ENCODE measurements at places on chromosomes 1 and 21.

GRCh38 chr1:216823731-216824130, 100.5 kb upstream of the ESRRG start:
- DNase-seq = no peak

DNA sequence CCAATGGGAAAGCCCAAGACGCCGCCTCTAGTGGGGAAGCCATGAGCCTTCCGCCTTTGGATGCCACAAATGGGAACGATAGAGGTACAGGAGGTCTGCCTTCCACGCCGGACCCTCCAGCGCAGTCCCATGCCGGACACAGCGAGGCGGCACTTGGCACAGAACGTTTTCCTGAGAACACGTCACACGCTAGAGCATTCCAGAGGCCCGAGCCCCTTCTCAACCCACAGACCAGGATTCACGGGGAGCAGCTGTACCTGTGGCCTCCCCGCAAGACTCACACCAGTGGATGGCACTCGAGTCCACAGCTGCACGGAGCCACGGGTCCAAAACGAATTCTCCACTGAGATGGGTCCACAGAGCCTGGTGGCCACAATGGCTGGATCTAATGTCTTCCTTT, 31.5 kb upstream of the RIPK4 start:
- DNase-seq = no peak

- no peak for DNase-seq
Observed at GRCh38 chr1:189431447-189431846, 1046.2 kb downstream of the BRINP3 start.

- no peak for DNase-seq
Observed at GRCh38 chr1:163084330-163084729, 15.2 kb downstream of the RGS4 start.

- DNase-seq = no peak
Observed at GRCh38 chr1:116259663-116260062, 113.4 kb upstream of the ATP1A1 start.

DNA sequence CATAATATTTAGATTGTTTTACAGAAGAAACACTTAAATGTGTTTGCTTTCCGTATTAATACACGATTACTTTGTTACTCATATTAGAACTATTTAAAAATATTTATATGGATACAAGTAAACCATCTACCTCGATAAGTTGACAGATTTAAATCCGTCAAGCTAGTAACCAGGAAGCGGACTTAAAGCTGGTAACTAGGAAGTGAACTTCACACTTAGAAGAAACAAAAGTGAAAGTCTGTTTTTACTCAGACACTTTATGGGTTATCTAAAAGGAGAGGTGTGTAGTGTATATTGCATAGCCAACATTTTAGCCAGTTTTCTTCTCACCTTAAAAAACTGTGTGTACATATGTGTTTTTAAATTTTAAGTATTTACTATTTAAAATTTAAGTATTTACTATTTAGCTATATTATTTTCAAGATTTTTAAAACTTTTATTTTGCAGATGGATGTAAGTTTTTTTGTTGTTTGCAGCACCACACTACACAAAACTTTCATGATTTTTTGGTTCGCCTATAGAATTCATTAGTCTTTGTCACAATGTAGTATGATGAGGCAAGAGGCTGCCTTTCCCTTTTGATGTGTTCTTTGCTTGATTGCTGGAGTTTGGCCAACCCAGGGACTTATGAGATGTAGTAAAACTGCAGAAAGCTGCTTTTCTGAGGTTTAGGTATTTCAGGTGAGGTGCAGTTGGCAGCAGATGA, 2.7 kb downstream of the USP25 start:
- DNase-seq = no peak

GRCh38 chr1:147919896-147920295, 8.3 kb upstream of the GPR89B start:
- DNase-seq = no peak

- no peak for DNase-seq
Observed at GRCh38 chr1:29758781-29759499, 522.6 kb downstream of the PTPRU start.

- DNase-seq = peak; percentile 52
Observed at GRCh38 chr1:9426291-9426711, 113.0 kb upstream of the SLC25A33 start.

GRCh38 chr1:22821027-22821426, 110.4 kb downstream of the EPHB2 start:
- DNase-seq = no peak

DNA sequence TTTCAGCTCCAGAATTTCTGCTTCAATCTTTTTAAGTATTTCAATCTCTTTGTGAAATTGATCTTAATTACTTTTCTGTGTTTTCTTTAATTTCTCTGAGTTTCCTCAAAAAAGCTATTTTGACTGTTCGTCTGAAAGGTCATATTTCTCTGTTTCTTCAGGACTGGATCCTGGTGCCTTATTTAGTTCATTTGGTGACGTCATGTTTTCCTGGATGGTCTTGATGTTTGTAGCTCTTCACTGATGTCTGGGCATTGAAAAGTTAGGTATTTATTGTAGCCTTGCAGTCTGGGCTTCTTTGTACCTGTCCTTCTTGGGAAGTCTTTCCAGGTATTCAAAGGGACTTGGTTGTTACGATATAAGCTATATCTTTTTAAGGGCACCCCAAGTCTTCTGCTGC, 998.7 kb downstream of the NCAM2 start:
- DNase-seq = no peak

DNA sequence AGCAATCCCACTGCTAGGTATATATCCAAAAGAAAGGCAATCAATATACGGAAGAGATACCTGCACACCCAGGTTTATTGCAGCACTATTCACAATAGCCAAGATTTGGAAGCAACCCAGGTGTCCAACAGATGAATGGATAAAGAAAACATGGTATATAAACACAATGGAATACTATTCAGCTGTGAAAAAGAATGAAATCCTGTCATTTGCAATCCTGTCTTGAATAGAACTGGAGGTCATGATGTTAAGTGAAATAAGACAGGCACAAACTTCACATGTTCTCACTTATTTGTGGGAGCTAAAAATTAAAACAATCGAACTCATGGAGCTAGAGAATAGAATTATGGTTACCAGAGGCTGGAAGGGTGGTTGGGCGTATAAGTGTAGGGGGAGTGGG, 101.0 kb downstream of the OSBPL9 start:
- DNase-seq = no peak

- no peak for DNase-seq
Observed at GRCh38 chr21:40200946-40201345, 333.7 kb downstream of the PCP4 start.

DNA sequence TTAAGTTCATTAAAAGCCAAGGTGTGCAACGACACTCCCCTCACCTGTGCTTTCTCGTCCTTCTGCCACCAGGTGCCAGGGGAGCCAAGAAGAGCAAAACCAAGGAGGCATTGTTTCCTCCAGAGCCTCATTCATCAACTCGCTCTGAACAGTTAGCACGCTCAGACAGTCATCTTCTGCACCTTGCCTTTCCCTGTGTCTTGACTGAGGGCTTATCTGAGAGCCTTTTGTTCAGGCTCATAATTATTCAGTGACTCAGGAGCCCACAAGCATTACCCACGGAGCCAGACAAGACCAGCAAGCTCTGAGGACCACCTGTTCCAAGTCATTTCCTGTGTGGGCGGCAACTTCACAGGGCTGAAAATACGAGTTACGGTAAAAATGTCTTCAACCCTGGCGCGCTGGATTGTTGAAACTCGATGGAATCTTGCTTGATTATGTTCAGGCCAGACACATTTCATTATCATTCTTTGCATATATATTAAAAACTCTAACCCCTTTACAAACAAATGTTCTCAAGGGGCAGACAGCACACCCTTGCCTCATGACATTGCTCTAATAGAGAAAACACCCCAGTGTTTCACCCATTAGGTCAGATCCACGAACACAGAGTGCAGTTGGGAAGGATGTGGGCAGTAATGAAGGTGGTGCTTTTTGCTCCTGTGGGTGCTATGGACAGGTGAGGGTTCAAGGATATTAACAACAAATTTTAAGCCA, 89.7 kb upstream of the RUNX1 start:
- peak; percentile 39 for DNase-seq

GRCh38 chr1:70109241-70109640, 96.1 kb downstream of the LRRC40 start:
- no peak for DNase-seq

- DNase-seq = no peak
Observed at GRCh38 chr1:184483101-184483683, 96.4 kb downstream of the C1orf21 start.

GRCh38 chr1:99943223-99943794, 26.5 kb upstream of the SLC35A3 start:
- DNase-seq = no peak

GRCh38 chr1:19525607-19526545, 40.5 kb upstream of the CAPZB start:
- DNase-seq = no peak

GRCh38 chr1:174841747-174842146, 158.0 kb upstream of the CACYBP start:
- DNase-seq = no peak

- no peak for DNase-seq
Observed at GRCh38 chr1:155961937-155962336, 16.4 kb downstream of the ARHGEF2 start.

DNA sequence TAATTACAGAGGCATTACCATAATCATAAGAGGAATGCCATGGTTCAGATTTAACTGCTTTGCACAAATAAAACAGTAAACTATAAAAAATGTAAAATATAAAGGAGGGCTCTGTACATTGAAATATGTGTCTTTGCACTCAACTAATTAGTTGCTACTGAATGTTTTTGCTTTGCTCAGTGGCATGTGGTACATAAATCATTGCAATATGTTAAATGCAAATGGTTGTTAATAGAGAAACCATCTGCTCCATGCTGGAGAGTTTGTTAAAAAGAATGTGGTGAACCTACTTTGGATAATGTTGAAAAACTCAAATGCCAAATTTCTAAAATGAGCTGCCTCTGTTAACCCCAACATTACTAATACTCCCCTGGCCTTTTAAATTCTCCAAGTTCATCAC, 201.5 kb downstream of the NTNG1 start:
- no peak for DNase-seq

DNA sequence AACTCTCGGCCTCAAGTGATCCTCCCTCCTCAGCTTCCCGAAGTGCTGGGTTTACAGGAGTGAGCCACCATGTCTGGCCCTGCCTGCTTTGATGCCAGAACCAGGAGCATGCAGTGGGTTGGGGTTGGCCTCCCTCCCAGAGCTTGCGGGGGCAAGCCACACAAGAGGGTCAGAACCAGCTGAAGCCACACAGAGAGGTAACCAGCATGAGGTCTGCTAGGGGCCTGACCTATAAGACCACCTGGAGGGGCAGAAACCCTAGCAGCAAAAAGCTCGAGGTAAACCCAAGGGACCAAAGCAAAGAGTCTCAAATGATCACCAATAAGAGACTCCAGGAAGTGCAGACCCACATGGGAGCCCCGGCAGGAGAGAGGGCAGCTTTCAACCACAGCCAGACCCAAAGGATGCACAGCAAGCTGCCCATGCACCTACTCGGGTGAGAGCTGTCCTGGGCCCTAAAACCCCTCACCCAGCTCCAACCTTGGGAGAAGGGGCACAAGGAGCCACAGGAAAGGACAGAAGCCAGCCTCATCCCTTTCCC, 81.2 kb downstream of the TOMM20 start:
- no peak for DNase-seq

DNA sequence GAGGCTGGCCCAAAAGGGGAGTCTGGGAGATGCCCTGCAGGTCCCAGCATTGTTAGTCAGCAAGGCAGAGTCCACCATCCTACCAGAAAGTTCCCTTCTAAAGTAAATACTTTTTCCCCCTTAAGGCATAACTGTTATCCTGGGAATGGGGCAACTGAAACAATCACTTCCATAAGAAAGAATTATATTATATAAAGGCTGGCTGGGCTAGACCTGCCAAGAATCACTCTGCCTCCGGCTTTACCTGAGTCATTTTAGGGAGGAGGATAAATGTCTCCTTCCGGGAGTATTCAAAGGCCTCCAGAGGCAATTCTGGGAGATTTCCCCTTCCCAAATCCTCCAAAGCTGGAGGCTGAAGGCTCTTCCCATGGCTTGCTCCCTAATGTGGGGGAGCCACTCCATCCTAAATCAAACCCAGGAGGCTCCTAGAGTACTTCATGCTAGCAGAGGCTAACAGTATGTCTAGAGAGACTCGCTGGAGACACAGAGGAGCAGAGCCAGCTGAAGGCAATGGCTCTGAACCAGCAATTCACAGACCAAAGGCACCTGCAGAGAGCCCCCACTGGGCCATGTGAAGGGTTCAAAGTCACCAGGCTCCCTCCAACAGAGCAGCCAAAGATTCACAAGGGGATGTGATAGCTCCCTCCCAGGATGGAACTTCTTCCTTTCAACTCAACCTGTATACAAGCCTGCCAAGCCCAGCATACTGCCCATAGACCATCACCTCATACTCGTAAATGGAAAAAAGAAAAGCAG, 116.0 kb downstream of the ASTN1 start:
- no peak for DNase-seq

- no peak for DNase-seq
Observed at GRCh38 chr1:5857508-5858090, 134.6 kb downstream of the NPHP4 start.

- DNase-seq = no peak
Observed at GRCh38 chr1:36963006-36963405, 71.3 kb downstream of the GRIK3 start.

GRCh38 chr1:158295791-158296190, 6.1 kb downstream of the CD1C start:
- no peak for DNase-seq

- no peak for DNase-seq
Observed at GRCh38 chr1:88321706-88322105, 362.4 kb upstream of the PKN2 start.

DNA sequence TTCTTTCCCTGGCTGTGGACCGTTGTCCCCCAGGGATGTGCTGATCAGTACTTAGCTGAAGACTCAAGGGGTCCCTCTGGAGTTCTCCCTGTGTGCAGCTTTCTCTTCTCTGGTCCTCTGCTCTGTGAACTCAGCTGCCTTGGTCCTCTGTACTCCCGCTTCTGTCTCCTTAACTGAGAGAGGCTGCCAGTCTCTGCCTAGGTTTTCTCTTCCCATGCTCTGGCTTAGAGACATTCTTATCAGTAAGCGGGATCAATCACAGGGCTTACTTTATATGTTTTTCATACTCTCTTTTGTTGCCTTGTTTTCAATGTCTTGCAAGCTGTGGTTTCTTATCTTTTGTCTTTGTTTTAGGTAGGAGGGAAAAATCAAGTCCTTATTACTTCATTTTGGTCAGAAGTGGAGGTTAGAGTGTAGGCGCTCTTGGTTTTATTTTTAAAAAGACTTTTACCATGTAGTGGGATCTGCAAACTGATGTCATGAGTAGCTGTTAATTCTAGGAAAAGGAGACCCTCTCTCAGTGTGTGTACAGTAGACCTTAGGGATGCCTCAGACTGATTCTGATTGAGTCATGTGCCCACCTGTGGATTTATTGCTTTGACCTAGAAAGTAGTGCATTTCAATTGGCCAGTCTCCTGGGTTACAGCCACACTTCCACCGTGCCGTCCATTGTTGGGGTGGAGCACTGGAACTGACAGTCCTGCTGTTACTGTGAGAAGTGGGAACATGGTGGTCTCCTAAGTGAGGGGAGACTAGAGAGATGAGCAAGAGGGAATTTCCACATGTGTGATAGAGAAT, 46.6 kb downstream of the TTC3 start:
- DNase-seq = no peak

- no peak for DNase-seq
Observed at GRCh38 chr21:22395965-22396364, 1397.8 kb downstream of the NCAM2 start.

GRCh38 chr21:44085491-44086321, 21.5 kb upstream of the PWP2 start:
- DNase-seq = no peak

- no peak for DNase-seq
Observed at GRCh38 chr1:8424539-8425116, 106.7 kb downstream of the SLC45A1 start.

All from activated T-helper 9 cell treated with anti-CD3 and anti-CD28 coated beads, Interleukin-2, amount 50 U/mL, for 16 hours (primary cell).